ENCODE measurements at places on chromosomes 11 and 22. TPM values are rescaled to one million over a fixed set of nuclear protein-coding genes. Genes with fewer than 3 reads are reported as not detected.

Gene UPB1
- total RNA-seq: 0.32 TPM

Gene CCDC89
- 6.7 TPM for total RNA-seq

Gene MOGAT2
- total RNA-seq: 165 TPM

DNA sequence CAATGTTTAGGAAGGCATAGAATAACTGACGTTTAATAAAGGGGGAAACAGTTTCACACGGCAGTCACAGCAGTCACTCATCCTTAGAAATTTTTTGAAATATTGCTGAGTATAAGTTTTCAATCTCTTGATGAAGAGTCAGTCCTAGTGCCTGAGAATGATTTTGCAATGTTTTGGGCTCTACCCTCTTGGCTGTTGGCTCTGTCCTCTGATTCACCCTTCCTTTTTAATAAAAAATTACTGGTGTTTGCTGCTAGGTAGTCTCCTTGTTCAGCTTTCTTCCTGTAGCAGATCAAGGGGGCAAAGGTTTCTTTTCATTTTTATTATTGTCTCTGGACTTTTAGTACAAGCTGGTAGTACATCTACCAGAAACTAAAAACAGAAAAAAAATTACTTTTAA, 194.3 kb upstream of the ANO3 start:
- no peaks in the 10 kb centered on the region for H3K27me3 ChIP-seq
- H3K27ac ChIP-seq: no peak overlapping the region
- no peak for DNase-seq
- H3K36me3 ChIP-seq: no peaks in the 10 kb centered on the region
- no peaks in the 10 kb centered on the region for H3K4me1 ChIP-seq

DNA sequence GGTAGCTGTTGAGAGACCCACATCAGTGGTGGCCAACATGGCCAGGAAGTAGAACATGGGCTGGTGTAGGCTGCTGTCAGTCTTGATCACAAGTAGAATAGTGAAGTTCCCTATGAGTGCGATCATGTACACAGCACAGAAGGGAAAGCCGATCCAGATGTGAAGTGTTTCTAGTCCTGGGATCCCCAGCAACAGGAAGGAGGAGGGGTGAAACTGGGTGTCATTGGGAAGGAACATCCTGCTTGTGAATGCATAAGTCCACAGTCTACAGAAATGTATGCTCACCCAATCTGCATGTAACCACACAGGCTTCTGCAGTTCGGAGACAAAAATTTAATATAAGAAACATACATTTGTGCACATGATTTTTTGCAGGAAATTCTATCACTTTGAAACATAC, at the start of gene OR52E2:
OR52E2 (minus strand) TSS at position 237 of the 400 bp plus-strand sequence; CDS start at position 237, 0 bp downstream.
- no peak within 1 kb of the TSS for H3K4me3 ChIP-seq
- DNase-seq: no peak
- H3K27ac ChIP-seq: no peak within 1 kb of the TSS
- no peaks in the 10 kb centered on the region for H3K36me3 ChIP-seq

- no peak for DNase-seq
- no peaks in the 10 kb centered on the region for H3K36me3 ChIP-seq
- H3K27me3 ChIP-seq: no peaks in the 10 kb centered on the region
- H3K27ac ChIP-seq: no peak overlapping the region
- no peak overlapping the region for H3K4me3 ChIP-seq
These were observed 2.9 kb upstream of the HBB start for GRCh38 chr11:5229796-5230195.

- H3K27ac ChIP-seq: no peak overlapping the region
- H3K36me3 ChIP-seq: no peaks in the 10 kb centered on the region
- H3K27me3 ChIP-seq: no peaks in the 10 kb centered on the region
- H3K4me1 ChIP-seq: no peaks in the 10 kb centered on the region
These were observed 940.9 kb downstream of the BRD1 start for GRCh38 chr22:48886604-48887393.

DNA sequence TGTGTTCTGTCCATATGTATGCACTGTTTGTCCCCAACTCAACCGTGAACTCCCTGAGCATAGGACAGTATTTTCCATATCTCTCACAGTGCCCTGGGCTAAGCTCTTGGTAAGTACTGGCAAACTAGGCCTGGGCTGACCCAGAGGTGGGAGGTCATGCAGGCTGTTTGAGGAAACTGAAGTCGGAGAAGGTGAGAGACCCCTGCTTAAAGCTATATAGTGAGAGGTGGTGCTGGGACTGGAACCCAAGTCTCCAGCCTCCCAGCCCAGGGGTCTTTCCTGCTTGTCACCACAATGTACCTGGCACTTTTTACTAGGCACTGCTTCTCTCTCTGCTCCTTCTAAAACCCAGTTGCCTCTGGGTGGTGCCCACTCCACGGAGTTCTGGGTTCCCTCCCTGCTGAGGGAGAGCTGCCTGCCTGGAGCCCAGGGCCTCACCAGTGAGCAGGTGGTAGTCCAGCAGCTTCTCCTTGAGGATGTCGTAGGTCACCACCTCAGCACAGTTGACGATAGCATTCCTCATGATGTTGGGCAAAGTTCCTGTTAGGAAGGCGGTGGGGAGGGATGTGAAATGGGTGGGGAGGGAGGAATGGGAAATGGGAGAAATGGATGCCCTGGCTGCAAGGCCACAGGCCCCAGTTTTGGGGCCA, 4.7 kb downstream of the UCP3 start:
- no peak overlapping the region for H3K4me3 ChIP-seq
- H3K27ac ChIP-seq: no peak overlapping the region
- H3K27me3 ChIP-seq: no peaks in the 10 kb centered on the region
- no peak for DNase-seq
- no peaks in the 10 kb centered on the region for H3K4me1 ChIP-seq

GRCh38 chr22:47914481-47915097, 1152.1 kb downstream of the TBC1D22A start:
- H3K27ac ChIP-seq: no peak overlapping the region
- H3K27me3 ChIP-seq: no peaks in the 10 kb centered on the region
- no peaks in the 10 kb centered on the region for H3K36me3 ChIP-seq
- no peak for DNase-seq
- H3K4me3 ChIP-seq: no peak overlapping the region
- no peaks in the 10 kb centered on the region for H3K4me1 ChIP-seq

- no peaks in the 10 kb centered on the region for H3K36me3 ChIP-seq
- H3K4me1 ChIP-seq: no peaks in the 10 kb centered on the region
- H3K27ac ChIP-seq: no peak overlapping the region
These were observed 32.5 kb downstream of the GLB1L2 start for GRCh38 chr11:134364261-134364660.

DNA sequence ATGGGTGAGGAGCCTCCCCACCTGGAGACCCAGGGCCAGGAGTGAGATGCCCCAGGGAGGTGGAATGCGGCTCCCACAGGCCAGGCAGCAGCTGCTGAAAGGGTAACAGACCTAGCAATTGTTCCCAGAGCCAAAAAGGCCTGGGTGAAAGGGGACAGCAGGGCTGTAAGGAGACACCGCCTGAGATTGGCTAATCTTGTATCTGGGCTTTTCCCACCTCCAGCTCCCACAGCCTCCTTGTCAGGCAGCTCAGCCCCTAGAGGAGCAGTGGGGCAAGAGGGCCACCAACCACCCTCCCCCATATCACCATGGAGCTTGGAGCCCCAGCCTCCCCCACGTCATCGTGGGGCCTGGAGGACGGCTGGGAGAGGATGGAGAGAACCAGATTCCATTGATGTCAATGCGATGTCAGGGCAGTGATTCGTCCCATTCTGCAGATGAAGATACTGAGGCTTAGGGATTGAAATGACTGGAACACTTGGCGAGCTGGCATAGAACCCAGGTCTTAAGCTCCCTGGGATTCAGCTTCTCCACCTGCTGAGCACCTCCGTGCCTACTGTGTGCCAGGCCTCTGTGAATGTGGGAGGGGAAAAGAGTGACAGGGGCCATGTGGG, 2.9 kb upstream of the MGAT3 start:
- no peak overlapping the region for H3K4me3 ChIP-seq
- no peak for DNase-seq
- H3K36me3 ChIP-seq: no peaks in the 10 kb centered on the region

DNA sequence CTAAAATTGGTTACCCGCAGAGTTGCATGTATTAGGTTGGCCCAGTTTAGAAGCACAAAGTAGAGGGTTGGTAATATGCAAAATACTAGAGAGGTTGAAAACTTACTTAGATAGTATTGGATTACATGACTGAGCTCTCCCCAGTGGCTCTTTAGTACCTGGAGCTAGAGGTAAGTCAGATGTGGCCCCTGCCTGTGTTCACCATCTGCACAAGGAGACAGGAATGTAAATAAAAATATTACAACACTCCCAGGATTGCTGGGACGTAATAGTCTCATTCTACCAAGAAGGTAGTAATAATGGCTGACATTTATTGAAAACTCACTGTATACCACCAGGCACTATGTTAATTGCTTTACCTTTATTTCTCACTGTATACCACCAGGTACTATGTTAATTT, 129.6 kb downstream of the SLC17A6 start:
- no peaks in the 10 kb centered on the region for H3K4me1 ChIP-seq
- no peaks in the 10 kb centered on the region for H3K27me3 ChIP-seq
- H3K27ac ChIP-seq: no peak overlapping the region
- H3K4me3 ChIP-seq: no peak overlapping the region
- no peak for DNase-seq

DNA sequence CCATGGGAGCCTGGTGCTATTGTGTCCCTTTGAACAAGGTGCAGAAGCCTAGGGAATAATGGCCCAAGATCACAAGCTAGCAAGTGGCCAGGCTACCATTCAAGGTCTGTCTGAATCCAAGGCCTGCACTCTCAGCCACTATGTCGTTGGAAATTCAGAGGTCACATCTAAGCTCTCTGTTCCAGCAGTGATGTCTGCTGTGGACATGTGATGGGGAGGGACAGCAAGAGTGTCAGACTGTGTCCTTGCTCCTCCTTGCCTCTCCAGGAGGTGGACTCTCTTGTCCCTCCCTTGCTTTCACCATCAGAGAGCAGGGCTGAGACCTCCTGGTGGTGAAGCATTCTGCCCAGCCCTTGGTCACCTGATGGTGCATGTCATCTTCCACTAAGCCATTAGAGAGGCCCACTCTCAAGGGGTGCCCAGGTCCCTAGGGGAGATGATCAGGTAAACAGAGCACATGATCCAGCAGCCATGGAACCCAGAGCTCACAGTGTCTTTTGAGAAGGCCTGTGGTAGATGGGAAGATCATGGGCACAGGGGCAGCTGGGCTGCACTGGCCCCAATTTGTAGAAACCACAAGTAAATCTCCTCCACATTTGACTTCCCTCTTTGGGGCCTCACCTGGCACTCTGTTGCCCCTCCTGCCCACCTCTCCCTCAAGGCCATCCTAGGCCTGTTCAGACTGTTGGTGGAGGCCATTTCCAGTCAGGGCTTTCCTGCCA, 37.1 kb upstream of the SUSD2 start:
- H3K36me3 ChIP-seq: no peaks in the 10 kb centered on the region
- H3K27me3 ChIP-seq: no peaks in the 10 kb centered on the region
- peak overlapping the region; percentile 93 for H3K27ac ChIP-seq
- peaks cover 40% of the 10 kb centered on the region for H3K4me1 ChIP-seq
- DNase-seq: no peak

DNA sequence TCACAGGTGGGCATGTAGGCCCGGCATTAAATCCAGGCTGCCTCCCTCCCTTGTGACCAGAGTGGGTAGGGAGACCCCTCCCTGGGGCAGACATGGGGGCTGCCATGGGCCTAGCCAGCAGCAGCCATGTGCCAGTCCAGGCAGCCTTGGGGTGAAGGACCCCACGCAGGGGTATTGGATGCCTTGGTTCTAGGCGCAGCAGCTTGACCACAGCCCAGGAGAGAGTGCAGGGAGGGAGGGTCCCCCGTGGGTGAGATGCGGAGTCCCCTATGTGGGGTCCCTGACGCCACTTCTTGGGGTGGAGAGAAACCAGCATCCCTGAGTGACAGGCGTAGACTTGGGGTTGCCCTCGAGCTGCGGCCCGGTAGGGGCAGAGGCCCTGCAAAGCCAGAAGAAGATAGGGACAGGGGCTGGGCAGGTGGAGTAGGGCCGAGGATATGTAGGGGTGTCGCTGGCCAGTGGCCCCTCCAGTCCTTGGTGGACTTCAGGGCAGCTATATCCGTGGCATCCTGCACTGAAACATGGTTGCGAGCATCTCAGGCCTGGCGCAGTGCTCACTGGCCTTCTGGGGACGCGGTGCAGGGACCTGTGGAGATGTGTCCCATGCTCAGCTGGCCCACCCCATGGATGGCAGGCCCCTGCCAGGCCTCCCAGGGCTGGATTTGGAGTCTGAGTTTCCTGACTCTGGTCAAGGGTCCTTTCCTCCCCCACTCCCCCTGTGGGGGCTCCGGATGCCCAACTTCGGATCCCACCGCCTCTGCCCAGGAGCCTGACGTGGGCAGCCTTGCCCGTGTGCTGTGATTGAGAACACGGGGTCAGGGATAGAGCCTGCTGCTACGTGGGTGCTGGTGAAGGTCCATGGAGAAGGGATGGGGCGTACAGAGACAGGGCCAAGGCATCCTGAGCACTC, 1179.8 kb downstream of the BRD1 start:
- H3K36me3 ChIP-seq: no peaks in the 10 kb centered on the region
- H3K27me3 ChIP-seq: no peaks in the 10 kb centered on the region
- DNase-seq: no peak
- no peak overlapping the region for H3K27ac ChIP-seq
- H3K4me1 ChIP-seq: no peaks in the 10 kb centered on the region

DNA sequence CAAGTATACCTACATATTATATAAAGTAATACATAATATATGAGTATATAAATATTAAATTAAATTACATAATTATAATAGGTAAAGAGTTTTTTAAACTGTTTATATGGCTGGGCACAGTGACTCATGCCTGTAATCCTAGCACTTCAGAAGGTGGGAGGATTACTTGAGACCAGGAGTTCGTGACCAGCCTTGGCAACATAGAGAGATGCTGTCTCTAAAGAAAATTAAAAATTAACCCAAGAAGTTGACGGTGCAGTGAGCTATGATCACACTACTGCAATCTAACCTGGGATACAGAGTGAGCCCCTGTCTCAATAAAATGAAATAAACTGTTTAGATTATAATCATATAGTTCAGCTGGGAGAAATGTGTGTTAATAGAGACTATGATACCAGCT, 363.0 kb downstream of the DDX10 start:
- no peaks in the 10 kb centered on the region for H3K27me3 ChIP-seq
- H3K4me1 ChIP-seq: no peaks in the 10 kb centered on the region
- no peaks in the 10 kb centered on the region for H3K36me3 ChIP-seq
- no peak overlapping the region for H3K27ac ChIP-seq
- DNase-seq: no peak
- H3K4me3 ChIP-seq: no peak overlapping the region

- no peaks in the 10 kb centered on the region for H3K27me3 ChIP-seq
- H3K4me1 ChIP-seq: no peaks in the 10 kb centered on the region
These were observed 349.9 kb upstream of the KIRREL3 start for GRCh38 chr11:127350476-127350875.

- H3K27ac ChIP-seq: no peak overlapping the region
- H3K27me3 ChIP-seq: no peaks in the 10 kb centered on the region
- H3K4me3 ChIP-seq: no peak overlapping the region
- H3K4me1 ChIP-seq: no peaks in the 10 kb centered on the region
- no peaks in the 10 kb centered on the region for H3K36me3 ChIP-seq
- DNase-seq: no peak
These were observed 230.1 kb downstream of the MIAT start for GRCh38 chr22:26887456-26887855.

DNA sequence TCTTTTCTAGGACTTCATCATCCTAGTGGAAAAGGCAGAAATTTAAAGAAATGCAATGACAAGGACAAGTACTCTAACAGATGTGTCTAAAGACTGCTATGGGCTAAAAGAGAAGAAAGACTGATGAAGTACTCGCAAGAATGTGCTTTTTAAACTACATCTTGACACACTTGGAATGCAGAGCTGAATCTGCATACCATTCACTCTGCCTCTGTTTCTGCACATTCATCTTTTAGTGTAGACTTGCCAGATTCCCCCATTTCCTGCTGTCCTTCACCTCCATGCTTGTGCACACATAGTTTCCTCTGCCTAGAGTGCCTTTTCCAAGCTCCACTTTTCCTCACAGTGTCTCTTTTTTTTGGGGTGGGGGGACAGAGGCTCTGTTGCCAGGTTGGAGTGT, 239.0 kb upstream of the CCDC179 start:
- DNase-seq: no peak
- no peak overlapping the region for H3K4me3 ChIP-seq
- no peaks in the 10 kb centered on the region for H3K36me3 ChIP-seq
- H3K4me1 ChIP-seq: no peaks in the 10 kb centered on the region
